Activated CD4-positive, alpha-beta T cell treated with anti-CD3 and anti-CD28 coated beads for 24 hours (primary cell): ENCODE measurements at places on chromosomes 5 and 9.

DNA sequence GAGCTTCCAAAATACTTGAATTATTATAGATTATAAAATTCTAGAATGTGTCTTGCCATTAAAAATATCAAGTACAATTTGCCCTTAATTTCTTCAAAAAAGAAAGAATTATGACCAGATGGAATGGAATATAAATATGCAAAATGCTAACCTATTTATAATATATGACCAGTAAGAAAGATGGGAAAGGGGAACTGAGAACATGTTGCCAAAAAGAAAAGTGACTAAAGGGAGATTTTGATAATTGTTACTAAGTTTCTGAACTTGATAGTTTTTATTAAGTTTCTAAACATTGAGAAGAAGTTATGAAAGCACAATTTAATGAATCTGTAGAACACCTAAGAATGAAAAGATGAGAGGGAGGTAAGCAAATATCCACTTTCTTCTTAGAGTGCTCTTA, 188.4 kb upstream of the NR4A3 start:
- DNase-seq: no peak

- no peak for DNase-seq
Observed at GRCh38 chr9:136056546-136057235, 38.4 kb downstream of the NACC2 start.

DNA sequence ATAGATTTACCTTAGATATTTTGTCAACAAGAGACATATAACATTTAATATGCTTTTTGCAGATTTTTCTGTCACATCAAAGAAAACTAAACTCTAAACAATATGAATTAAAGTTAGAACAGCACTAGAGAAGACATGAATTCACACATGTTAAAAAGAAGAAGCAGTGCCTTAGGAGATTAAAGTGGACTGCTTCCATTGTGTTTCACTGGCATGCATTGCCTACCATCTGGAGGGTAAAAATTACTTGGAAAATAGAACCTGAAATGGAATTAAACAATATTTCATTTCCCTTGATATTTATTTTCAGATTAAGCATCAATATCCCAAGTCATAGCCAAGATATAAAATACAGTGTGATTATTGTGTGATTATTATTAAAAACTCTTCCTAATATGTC, 319.4 kb upstream of the CDH18 start:
- DNase-seq: no peak

DNA sequence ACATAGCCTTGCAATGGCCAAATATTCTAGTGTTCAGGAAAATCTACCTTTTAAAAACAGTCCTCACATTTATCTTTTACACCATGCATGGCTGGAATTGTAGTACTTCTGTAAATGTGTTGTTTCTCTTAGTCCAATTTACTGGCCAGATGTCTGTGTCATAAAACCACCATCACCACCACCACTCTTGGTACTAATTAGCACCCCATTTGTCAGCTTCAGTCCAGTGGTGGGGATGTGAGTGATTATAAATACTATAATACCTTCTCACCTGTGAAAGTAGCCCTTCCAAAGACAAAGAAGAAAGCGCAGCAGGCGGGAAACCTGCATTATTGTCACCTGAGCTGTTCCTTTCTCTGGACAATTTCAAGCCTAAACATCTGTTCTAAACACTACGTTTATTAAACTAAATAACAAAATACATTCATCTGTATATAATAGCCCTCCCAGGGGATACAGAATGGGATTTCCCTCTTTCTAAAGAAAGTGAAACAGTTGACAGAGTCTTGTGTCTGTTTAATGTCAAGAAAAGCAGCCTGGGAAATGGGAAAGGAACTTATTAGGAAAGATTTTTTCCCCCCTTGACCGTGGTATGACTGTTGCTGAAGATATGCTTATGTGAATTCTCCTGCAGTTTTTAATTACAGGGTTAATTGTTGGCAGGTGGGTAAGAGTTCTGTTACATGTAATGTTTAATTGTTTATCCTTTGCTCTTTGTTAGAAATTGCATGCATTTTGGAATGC, 144.5 kb upstream of the NUDT12 start:
- no peak for DNase-seq

- DNase-seq: no peak
Observed at GRCh38 chr5:33408816-33409215, 31.9 kb upstream of the TARS1 start.

- no peak for DNase-seq
Observed at GRCh38 chr5:5705010-5705409, 282.5 kb downstream of the ICE1 start.

DNA sequence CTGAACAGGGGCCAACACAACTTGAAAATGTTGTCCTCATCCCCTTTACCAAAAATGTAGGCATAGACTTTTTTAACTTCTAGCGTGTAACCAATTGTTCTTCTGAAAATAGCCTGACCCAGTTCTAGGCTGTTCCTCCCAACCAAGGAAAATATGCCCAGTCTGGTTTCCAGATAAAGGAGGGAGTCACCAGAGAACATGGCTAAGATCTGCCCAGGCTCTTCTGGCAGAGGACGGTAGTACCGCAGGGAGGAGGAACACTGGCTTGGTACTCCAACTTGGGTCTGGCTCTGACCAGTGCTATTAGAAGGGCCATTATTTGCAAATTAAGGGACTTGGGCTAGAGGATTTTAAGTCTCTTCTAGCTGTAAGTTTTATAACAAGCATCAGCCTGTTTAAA, 63.1 kb downstream of the GRAMD2B start:
- DNase-seq: no peak

GRCh38 chr5:139816566-139816965, 21.0 kb downstream of the PSD2 start:
- no peak for DNase-seq

- no peak for DNase-seq
Observed at GRCh38 chr5:9838916-9839315, 208.8 kb upstream of the TAS2R1 start.

GRCh38 chr9:127974001-127974768, 6.6 kb downstream of the EEIG1 start:
- no peak for DNase-seq

GRCh38 chr5:143372187-143372829, 31.2 kb downstream of the NR3C1 start:
- no peak for DNase-seq
